ENCODE measurements at places on chromosomes 5 and 9.
A peak's percentile ranks its signal among the peaks of the same experiment; 100 is the strongest.

- DNase-seq: no peak
These were observed 26.7 kb upstream of the FCN1 start for GRCh38 chr9:134944351-134944802.

GRCh38 chr5:127660047-127660733 is 11.3 kb downstream of the CTXN3 start:
- no peak for DNase-seq

GRCh38 chr5:175712681-175713085 is 54.8 kb downstream of the HRH2 start:
- DNase-seq: no peak

GRCh38 chr5:23522553-23522952 is 15.1 kb downstream of the PRDM9 start:
- no peak for DNase-seq

- DNase-seq: no peak
These were observed 2.5 kb downstream of the SMC5 start for GRCh38 chr9:70261131-70261870.

- no peak for DNase-seq
These were observed 858.6 kb downstream of the PTPRD start for GRCh38 chr9:9754186-9754585.

DNA sequence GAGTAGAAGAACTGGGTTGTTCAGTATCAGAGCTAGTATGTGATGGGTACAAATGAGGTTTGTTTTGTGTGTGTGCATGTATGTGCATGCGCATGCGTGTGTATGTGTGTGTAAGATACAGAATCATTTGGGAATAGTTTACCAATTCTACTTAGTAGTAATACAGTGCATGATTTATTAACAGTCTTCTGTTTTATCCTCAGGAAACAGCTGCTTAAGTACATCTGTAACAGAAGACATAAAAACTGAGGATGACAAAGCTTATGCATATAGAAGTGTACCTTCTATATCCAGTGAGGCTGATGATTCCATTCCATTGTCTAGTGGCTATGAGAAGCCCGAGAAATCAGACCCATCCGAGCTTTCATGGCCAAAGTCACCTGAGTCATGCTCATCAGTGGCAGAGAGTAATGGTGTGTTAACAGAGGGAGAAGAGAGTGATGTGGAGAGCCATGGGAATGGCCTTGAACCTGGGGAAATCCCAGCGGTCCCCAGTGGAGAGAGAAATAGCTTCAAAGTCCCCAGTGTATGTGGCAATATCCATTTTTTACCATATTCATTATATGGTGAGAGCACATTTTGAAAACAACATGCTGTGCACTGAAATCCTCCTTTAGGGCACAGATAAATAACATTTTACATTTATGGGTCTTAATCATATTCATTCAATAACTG is 228.5 kb downstream of the KDM4C start:
- no peak for DNase-seq

- no peak for DNase-seq
These were observed 3.1 kb downstream of the CLTB start for GRCh38 chr5:176413255-176413565.

DNA sequence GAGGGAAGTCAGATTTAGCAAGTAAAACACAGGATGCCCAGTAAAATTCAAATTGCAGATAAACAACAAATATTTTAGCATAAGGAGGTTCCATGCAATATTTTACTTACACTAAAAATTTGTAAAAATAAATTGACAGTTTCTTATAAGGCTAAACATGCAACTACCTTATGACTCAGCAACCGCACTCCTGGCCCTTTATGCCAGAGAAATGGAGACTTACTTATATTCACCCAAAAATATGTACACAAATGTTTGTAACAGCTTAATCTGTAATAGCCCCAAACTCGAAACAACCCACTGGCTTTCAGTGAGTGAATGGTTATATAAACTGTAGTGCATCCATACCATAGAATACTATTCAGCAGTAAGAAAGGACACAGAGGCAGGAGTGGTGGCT is 28.6 kb upstream of the TRIM14 start:
- DNase-seq: no peak

- no peak for DNase-seq
These were observed 123.2 kb downstream of the SNCAIP start for GRCh38 chr5:122435234-122435633.

- no peak for DNase-seq
These were observed 118.8 kb upstream of the SMIM23 start for GRCh38 chr5:171666815-171667214.

DNA sequence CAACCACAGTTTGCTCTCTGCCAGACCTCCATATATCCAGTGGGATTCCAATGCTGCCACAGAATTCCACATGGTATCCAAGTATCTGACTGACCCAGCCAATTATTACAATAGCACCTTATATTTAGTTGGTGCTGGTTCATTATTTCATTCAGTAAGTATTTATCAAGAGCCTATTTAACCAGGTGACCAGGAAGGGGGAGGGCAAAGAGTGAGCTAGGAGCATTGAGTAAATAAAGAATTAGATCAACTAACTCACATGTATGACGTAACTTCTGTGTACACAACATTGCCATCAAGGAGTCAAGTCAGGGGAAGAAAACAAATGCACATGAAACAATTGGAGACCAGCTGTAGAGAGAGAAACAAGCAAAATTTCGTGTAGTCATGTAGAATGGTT is 207.1 kb upstream of the PAPPA start:
- DNase-seq: no peak

- DNase-seq: no peak
These were observed 1509.7 kb upstream of the WWC1 start for GRCh38 chr5:166781737-166782136.

- no peak for DNase-seq
These were observed 485.2 kb upstream of the FTMT start for GRCh38 chr5:121366515-121366914.

DNA sequence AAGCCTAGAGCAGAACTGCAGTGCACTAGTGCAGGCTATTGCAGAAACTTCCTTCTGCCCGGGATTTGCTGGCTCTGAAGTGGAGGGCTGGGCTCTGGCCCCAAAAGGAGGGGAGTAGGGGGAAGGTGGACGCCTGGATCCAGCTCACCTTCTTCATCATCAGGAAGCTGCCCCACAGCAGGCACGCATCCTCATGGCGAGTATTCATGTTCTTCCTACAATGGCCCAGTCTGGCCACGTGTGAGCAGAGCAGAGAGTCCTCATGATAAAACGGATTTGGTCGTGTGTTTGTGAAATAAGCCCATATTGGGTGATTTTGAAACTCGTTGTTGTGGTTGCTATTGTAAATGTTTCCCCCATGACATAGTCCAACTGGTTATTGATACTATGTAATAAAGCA is 8.2 kb upstream of the GLIPR2 start:
- DNase-seq: no peak

DNA sequence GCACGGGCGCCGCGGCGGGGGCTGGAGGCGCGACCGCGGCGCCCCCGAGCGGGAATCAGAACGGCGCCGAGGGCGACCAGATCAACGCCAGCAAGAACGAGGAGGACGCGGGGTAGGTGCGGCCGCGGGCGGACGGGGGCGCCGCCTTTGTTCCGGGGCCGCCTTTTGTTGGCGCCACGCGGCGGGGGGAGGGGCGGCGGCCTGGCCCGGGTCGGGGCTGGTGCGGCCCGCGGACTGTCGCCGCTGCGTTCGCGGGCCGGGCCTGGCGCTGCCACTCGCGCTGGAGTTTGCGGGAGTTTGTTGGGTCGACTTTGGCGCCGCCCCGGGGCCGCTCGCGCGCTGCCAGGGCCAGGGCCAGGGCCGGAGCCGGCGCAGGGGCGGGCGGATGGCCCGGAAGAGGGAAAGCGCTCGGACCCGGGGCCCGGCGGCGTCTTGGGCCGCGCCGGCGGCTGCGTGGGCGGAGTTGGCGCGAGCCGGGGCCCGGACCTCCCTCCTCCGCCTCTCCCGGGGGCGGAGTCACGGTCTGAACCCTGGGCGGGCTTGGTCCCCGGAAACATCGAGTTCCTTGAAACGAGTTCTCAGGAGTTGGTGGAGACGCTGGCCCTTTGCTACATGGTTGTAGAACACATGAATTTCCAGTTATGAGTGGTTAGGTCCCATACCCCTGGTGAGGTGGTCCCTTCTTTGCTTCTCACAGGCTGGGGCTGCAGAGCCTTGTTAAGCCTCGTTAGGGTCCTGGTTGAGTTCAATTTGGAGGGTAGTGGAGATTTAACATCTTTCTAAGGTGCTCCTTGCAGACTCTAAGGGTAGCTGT is 809 bp downstream of the HNRNPAB start:
- DNase-seq: peak; percentile 61

- DNase-seq: no peak
These were observed 143.9 kb downstream of the CACNA1B start for GRCh38 chr9:138021251-138022056.

DNA sequence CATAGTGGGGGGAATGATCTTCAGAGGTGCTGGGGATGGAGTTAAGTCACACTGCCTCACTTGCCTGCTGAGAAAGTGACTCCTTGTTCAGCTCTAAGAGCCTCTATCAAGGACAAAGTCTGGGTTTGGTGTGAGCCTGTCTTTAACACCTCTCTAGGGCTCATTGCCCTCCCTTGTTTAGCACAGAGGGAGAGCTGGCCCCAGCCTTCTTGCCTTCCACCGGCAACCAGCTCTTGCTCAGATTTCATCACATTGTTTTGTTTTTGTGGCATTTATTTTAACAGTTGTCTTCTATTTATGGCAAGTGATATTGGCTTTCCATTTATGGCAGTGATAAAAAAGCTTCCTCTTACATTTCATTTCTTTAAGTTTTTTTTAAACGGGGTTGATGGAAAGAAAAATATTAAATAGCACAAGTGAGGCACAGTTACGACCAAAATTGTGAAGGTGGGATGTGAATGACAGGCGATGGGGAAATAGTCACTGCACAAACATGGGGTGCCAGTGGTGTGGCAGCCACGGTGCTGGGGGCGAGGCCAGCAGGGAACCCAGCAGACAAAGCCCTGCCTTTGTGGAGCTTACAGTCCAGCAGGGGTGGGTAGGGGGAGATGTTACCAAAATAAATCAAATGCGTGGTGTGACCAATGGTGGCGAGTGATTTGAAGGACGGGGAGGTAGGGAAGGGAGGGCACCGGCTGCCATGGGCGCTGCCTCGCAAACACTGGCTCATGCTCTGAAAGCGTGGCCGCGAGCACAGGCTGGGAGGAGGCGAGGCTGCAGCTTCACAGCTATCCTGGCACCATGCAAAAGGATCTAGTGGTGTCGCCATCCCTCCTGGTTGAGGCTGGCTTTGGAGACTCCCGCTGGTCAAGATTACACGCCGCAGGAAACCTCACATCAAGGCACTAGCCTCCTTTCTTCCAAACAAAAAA is 21.2 kb upstream of the UNC5A start:
- DNase-seq: no peak

DNA sequence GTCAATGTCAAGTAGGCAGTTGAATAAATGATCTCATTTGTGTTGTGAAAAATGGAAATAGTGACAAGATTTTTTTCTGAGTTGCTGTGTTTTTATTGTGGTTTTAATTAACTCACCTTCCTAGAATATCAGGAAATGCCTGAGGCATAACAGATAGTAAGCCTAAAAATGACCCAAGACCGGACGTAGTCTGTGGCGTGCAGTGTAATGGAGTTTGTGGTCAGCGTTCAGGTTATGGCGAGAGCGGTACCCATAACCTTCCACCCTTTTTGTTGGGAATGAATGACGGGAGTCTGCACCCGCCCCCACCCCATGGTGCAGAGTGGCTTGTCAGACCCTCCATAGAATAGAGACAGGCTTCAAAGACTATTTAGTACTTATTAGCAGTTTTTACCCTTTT is 119.3 kb downstream of the GALNT10 start:
- DNase-seq: no peak

GRCh38 chr9:4097515-4097914 is 202.4 kb downstream of the GLIS3 start:
- DNase-seq: no peak

- DNase-seq: peak; percentile 13
These were observed 197.8 kb upstream of the NREP start for GRCh38 chr5:111954516-111955395.

GRCh38 chr9:104725014-104725413 is 22.5 kb upstream of the NIPSNAP3A start:
- no peak for DNase-seq

DNA sequence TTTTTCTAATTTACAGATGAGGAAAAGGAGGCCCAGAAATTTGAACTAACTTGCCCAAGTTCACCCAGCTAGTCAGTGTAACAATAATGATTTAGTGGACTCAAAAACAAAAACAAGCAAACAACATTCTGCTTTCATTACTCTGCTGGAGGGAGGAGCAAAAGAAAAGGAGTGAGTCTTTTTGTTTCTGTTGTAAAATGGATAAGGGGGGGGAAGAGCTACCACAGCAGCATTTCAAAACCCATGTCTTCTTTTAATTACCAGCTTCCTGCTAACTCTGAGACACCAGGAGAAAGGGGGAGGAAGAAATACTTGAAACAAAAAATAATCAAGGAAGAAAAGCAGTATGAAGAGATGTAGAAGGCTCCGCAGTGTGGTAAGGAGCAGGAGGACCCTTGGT is 39.2 kb upstream of the EQTN start:
- no peak for DNase-seq

- DNase-seq: no peak
These were observed 7.4 kb downstream of the SEMA5A start for GRCh38 chr5:9538504-9538903.

- DNase-seq: no peak
These were observed 147.4 kb downstream of the NSG2 start for GRCh38 chr5:174192901-174193300.

- no peak for DNase-seq
These were observed 27.9 kb downstream of the SKIC3 start for GRCh38 chr5:95526871-95527270.

GRCh38 chr5:31229266-31229665 is 35.8 kb downstream of the CDH6 start:
- no peak for DNase-seq

GRCh38 chr9:91071184-91071990 is 269.8 kb downstream of the SYK start:
- no peak for DNase-seq

- no peak for DNase-seq
These were observed 35.6 kb downstream of the S1PR3 start for GRCh38 chr9:89026876-89027275.

DNA sequence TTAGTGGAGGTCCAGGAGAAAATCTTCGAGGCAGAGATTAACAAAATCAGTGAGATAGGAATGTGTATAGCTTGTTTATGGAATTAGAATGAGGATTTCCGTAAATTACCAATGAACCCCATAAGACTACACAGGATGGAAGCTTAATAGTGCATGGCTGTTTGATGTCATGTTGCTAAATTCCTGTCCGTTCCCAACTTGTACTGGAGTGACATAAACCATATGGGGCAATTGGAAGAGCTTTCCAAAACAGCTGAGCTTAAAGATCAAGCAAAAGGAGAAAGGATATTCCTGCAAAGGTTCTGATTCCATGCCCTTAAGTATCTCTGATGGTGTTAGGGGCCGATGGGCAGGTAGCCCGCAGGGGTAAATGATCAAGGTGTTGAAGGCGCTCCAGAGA is 17.4 kb downstream of the GLE1 start:
- DNase-seq: no peak

DNA sequence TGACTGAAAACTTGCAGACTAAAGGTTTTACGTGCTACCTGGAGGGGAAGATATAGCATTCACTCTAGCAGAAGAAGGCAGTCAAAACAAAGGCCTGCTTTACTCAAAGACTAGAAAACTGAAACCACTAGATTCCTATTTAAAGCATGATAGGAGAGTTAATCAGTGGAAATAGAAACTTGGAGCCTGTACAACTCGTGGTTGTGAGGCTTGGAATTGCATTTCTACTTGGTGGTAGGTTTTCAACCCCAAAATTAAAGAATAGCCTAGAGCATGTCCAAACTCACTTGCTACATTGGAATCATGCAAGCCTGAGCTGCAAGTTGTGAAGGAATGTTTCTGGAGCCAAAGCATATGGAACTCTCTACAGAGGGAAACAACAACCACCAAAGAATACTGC is 1526.4 kb upstream of the NUDT12 start:
- DNase-seq: no peak

- no peak for DNase-seq
These were observed 81.7 kb downstream of the ITGA1 start for GRCh38 chr5:52869391-52869790.

Measured in naive B cell (primary cell).